ENCODE measurements at places on chromosomes 1 and 21.

DNA sequence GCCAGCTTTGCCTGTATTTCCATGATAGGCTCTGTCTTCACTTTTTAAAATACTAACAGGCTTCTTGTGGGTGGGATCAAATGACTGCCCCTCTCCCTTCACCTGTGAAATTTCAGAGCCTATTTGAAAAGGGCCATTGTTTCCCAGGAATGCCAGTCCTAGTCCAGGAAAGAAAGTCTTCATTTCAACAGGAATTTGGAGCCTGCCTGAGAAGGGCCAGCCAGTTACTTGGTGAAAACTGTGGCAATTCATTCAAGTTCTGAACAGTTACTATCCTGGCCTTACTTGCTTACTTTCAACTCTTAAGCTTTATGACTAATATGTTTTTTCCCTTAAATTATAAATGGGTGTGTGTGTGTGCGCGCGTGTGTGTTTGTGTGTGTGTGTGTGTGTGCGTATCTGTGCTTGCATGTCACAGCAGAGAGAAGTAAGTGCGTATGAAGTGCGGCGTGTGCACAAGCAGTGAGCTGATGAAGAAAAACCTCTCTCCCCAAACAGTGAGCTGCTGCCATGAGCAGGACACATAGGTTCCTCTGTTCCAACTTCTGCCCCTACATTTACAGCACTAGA, 67.5 kb upstream of the RNPC3 start:
- DNase-seq, result no peak

GRCh38 chr1:231699784-231700183, 73.2 kb downstream of the DISC1 start:
- DNase-seq, result no peak

DNA sequence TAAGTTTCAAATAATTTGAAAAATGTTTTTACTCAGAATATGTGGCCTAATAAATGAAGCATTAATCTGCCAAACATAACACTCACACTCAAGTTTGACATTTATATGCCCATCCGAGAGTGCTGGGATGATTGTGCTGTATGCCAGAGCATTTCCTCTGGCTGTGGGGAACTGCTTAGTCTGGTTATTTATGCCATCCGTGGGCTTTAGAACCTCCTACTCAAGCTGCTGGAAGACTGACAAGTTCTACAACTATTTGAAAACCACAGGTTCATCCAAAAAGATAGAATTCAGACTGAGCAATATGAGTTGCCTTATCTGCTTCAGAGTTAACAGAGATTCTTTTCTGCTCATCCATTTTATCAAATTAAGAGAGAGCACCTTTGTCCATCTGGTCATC, 25.9 kb downstream of the PCNX2 start:
- DNase-seq, result no peak

- no peak for DNase-seq
Observed at GRCh38 chr21:16071761-16072160, 342.0 kb downstream of the USP25 start.

- peak; percentile 31 for DNase-seq
Observed at GRCh38 chr1:32612189-32612881, 38.0 kb downstream of the ZBTB8OS start.

DNA sequence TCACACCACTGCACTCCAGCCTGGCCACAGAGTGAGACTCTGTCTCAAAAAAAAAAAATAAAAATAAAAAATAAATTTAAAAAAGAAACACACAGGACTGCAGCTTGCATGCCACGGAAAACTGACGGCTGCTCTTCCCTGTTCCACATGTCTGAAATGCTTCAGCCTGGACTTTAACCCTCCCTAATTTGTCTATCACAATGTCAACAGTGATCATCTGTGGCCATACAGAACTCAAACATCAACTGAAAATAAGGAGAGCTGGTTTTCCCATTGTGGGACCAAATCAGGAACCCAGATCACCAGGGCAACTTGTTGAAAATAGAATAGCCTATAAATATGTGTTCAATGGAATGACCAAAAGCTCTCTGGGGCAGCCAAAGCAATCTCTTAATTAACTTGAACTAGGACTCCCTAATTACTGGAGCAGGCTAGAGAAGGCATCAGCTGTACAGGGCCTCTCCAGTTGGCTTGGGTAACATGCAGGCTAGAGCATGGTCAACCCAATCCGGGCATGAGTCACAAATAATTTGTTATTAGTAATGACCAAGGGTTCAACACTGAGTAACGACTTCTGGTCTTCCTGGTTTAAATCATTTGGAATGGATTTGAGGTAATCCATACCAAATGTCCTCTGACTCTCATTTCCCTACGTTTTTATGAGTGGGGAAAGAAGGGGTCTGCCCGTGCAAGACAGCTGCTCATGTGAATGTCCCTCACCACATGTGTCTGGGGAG, 62.7 kb upstream of the KAZN start:
- DNase-seq, result no peak

DNA sequence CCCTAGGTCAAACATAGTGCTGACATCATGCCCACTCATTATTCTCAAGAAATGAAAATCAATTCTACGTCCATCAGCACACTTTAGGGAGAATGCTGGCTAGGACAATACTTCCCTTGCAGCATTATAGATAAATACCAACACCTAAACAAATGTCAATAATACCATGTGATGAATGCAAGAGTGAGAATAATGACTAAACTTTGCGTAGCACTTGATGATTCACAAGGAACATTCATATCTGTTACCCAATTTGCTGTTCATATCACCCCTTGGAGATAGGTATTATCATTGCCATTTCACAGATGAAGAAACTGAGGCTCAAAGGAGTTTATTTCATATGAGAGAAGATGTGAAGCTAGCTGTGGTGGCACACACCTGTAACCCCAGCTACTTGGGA, 24.8 kb upstream of the EPS15 start:
- no peak for DNase-seq

DNA sequence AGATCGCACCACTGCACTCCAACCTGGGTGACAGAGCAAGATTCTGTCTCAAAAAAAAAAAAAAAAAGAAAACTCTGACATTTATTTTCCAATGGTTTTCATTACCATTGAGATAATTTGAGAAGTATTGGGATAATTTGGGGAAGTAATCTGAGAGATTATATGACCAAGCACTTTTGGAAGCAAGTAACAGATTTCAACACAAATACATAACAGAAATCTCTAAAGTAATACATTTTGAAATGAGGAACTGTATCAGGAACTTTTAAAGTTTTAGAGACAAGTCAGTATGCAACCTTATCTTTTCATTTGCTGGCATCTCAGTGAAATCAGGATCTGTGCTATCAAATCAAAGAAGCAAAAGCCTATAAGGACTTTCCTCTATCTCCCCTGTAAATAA, 25.4 kb upstream of the SLC16A1 start:
- DNase-seq, result no peak

DNA sequence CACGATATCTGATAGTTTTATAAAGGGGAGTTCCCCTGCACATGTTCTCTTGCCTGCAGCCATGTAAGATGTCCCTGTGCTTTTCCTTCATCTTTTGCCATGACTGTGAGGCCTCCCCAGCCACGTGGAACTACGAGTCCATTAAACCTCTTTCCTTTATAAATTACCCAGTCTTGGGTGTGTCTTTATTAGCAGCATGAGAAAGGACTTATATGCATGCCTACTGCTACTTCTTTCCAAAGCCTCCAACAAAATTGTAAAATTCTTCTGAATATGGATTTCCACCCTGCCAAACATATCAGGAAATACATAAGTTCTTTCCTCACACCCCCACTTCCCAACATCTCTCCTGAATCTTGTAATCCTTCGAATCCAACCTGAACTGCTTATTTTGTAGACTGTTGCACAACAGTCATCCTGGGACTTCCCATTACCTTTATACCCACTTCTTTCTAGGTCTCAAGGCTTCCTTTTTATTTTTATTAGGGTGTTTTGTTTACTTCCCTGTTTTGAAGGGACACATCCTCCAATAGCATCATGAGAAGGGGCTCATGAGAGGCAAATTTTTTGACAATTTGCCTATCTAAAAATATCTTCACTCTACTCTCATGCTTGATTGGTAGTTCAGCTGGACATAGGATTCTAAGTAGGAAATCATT, 67.5 kb upstream of the MUTYH start:
- no peak for DNase-seq

DNA sequence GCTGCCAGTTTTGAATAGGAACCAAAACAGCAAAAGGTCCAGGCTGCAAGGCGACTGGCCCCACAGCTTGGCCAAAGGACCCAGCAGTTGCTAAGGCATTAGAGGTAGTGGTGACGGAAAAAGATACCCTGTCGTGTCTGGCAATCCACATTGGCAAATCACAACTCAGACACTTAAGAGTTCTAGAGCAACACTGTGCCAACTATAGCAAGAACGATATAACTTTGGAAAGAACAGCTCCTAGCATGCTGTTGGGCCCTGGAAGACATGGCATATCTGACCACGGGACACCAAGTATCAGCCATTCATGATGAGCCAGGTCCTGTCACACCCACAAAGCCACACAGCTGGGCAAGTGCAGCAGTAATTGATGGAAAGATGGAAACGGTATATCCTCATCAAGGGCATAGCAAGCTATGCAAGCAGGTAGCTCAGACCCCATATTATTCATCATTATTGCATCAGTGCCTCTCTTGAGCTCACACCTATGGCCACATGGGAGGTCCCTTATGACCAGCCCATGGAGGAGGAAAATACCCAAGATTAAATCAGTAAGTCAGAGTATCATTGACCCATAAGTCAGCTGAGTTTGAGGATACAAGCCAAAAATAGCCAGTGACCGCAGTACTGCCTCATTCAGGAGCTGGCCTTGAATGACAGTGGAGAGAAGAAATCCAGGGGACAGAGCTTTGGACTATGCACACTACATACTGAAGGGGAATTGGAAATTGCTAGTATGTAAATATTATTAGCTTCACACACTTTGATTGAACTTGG, 221.2 kb downstream of the SETD4 start:
- DNase-seq, result no peak

DNA sequence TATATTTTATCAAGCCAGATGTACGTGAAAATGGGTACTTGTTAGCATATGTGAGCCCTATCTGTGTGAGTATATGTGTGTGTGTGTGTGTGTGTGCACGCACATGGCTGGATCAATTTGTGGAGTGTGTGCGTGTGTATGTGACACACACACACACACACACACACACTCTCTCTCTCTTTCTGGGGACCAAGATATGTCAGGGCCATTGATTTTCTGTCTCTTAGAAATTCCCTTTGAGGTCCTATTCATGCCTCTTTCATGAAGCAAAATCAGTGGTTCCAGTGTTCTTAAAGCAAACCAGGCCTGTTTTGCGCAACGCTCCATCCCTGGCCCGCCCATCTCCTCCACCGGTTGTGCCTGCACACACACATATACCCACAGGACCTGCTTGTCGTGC, 90.0 kb downstream of the EPHB2 start:
- no peak for DNase-seq

- no peak for DNase-seq
Observed at GRCh38 chr1:101706366-101706765, 290.4 kb downstream of the OLFM3 start.

DNA sequence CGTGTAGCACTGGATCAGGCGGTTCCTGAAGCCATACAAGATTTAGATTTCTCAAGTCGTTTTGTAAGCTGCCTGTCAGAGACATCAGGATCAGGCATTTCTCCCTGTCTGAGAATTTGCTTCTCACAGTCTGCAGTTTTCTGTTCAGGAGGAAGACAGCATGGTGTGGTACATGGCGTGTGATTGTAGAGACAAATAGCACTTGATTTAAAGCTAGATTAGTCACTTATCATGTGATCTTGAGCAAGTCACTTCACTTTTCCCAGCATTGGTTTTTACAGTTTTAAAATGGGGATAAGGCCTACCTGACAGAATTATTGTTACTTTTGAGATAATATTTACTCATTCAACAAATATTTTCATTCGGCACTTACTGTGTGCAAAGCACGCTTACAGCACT, 63.3 kb downstream of the AK4 start:
- no peak for DNase-seq

DNA sequence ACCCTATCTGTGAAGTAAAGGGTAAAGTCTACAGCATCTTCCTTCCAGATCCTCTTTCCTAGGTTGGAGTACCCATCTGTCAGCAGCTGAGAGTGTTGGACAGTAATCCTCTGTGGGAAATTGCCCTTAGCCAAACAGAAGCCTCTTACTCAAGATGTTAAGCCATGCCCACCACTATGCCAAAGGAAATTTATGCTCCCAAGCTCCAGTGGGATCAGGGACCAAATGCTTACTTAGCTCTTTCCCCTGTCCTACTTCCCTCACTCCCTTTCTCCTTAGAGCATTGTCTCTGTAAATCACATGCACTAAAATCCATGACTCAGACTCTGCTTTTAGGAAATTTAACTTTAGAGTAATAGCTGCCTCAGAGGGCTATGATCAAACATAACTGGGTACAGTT, 254.0 kb downstream of the BRINP2 start:
- DNase-seq, result no peak

GRCh38 chr1:47233186-47233585, 1.2 kb upstream of the TAL1 start:
- DNase-seq, result no peak

- DNase-seq, result no peak
Observed at GRCh38 chr1:115839679-115840237, 1.2 kb downstream of the NHLH2 start.

- DNase-seq, result peak; percentile 18
Observed at GRCh38 chr1:185636848-185637247, 97.3 kb upstream of the HMCN1 start.

DNA sequence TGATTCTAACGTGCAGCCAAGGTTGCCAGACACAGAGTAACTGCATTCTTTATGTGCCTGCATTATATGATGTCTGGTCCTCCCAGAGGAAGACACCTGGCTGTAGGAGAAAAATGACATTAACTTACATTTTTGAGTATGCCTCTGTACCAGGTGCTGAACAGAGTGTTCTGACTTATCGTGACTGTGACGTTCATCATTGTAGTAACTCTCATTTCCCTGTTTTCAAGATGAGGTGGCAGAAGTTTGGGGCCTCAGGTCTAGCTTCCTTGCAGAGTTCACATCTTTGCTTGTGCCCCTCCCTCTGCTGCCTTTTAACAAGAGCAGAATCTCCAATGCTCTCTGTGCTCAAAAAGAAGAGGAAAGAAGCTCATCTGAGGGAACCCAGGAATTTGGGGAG, 488.0 kb downstream of the AJAP1 start:
- DNase-seq, result no peak

DNA sequence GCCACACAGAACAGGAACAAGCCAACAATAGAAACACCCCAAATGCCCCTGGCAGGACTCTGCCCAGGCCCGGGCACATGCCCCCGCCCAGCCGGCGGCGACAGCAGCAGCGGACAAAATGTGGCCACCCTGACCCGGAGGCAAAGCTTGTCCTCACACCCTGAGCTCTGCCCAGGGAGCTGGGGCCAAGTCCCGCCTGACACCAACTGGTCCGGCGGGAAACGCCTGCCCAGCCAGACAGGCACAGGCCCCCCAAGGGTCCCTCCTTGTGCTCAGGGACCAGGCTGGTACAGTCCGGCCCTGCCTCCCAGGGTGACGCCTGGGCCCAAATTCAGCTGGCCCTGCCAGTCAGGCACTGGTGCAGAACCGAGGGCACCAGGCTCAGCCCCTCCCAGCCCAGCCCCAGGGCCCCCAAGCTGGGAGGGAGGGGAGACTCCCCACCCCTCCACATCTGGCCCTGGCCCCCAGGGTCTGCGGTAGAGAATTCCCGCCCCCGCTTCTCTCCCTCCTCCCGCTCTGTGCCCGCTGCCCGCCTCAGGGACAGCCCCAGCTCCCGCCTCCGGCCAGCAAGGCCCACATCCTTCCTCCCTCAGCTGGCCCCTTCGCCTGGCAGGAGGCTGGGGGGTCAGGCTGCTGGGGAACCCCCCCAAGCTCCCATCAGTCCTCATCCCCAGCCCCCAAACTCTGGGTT, 2.0 kb downstream of the AHDC1 start:
- DNase-seq, result no peak

GRCh38 chr1:232579466-232579865, 50.5 kb downstream of the SIPA1L2 start:
- DNase-seq, result no peak

Data from stimulated activated CD8-positive, alpha-beta memory T cell treated with anti-CD3 and anti-CD28 coated beads, Interleukin-7, amount 100 ng/mL, for 48 hours (primary cell).